Stimulated activated CD8-positive, alpha-beta memory T cell treated with anti-CD3 and anti-CD28 coated beads, Interleukin-4, amount 100 ng/mL, for 4 hours (primary cell): ENCODE measurements at places on chromosomes 3 and 15.

- DNase-seq, result no peak
These were observed 10.1 kb downstream of the LCTL start for GRCh38 chr15:66555685-66556084.

- peak; percentile 16 for DNase-seq
These were observed 412 bp downstream of the SLC41A3 start for GRCh38 chr3:126083511-126083912.

DNA sequence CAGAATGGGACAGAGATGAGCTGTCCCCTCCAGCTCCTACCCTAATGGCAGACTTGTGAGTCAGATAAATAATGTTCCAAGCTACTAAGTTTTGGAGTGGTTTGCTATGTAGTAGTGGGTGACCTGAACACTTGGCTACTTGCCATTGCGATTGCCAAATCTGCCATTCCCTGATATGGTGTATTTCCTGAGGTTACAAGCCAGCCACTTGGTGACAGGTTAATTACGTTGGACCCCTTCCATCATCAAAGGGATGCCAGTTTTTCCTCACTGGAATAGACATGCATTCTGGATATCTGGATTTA lies 33.6 kb downstream of the MORF4L1 start:
- DNase-seq, result no peak

GRCh38 chr15:59362331-59362730 lies 10.3 kb downstream of the MYO1E start:
- DNase-seq, result no peak

DNA sequence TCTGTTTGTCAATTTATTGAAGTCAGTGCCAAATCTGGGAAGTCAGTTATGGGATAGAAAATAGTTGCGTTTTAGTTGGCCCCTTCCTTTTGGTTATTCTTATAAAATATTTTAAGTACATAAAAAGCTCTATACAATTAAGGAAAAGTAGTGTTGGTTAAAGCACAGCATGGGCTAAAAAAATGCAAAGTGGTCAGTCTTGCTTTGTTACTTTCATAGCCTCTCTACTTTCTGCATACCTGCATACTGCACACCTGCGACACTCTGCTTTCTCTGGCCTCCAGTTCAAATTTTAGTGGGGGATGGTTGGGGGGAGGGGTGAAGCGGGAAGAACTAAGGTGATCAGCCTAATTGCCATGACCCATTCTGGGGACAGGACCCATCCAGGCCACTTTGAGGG lies 21.8 kb upstream of the SHC4 start:
- DNase-seq, result no peak

DNA sequence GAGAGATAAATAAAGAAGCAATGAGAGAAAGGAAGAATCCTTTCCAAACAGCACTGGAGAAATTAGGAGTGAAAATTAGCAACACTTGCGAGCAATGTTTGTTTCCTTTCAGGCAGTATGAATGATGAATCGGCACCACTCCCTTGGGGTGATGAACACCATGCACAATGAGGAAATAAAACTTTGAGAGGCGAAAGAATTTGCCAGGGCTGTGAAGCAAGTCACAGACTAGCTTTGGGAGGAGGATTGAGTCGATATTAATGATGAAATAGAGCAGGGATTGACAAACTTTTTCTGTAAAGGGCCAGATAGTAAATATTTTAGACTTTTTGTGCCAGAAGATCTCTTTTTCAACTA lies 237.7 kb downstream of the AGBL1 start:
- DNase-seq, result no peak

DNA sequence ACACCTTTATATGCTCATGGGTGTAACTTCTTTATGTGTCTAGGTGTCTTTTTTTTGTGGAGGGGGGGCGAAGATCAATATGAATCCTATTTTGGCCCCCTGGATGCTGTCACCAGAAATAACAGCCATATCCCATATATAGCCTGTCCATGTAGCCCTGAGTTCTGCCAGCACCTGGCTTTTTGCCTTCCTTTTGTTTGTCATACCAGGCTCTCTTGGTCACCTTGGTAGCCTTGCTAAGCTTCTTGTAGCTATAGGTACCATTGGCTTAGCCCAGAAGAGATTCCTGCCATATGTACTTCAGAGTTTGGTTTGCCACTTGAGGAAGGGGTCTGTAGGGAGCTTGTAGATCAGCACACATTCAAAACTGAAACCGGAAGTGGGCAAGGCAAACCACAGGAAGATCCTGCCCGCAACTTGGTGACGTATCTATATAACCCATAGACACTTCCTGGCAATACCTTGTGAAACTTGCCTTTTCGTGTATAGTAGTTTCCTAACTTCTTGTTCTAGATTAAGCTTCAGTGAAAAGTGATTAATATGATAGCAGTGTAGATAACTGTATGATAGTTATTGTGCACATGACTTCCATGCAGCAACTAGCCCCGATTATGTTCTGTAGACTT lies 11.9 kb downstream of the RASA2 start:
- peak; percentile 69 for DNase-seq

DNA sequence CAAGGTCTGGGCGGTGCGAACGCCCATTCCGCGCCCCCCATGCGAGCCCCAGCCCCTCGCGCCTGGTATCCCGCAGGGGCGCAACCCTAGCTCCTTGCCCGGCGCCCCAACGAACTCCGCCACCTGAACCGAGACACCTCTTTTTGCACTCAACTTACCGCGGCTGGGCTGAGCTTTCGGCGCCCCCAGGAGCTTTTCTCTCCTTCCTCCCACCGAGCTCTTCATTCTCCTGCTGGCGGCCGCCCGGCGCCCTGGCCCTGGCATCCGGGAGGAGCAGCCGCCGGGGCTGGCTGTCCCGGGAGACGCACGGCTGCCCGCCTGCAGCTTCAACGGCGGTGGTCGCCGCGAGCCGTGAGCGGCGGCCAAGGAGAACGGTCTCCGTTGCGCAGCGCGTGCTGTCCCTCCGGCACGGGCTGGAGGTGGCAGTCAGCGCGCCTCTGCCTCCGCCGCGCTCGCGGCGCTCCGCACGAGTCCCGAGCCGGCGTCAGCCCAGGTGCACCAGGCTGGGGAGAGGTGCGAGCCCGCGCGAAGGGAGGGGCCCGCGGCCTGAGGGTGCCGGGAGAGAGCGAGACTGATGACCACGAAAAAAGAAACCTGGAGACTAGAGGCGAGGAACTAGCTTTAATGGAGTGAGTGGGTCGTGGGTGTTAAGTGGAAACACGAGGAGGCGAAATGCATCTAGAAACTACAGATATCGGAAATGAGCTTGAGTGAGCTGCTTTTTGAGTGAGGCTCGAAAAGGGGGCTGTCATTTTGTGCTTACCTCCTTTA lies 621.5 kb upstream of the ZNF385D start:
- no peak for DNase-seq

GRCh38 chr15:85430406-85431204 lies 50.2 kb downstream of the AKAP13 start:
- DNase-seq, result no peak

DNA sequence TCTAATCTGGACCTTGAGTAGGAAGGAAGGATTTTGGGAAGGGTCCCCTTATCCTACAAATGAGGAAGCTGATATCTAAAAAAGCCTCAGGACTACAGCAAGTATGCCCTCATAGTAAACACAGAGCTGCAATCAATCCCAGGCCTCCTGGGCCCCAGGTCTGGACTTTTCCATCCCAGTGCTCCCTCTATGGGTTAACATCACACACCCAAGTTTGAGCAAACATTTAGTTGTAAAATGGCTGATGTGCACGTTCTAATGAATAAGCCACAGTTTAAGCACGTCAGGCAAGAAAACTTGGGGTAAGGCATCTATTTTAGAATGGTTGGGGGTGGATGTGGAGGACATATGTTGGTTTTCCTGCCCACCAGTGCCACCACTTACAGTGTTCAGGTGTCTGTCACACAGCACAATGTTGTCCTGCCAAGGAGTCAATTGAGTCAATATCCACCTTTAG lies 44.3 kb upstream of the UBE2E1 start:
- DNase-seq, result no peak

GRCh38 chr3:122356402-122356801 lies 26.6 kb downstream of the MIX23 start:
- no peak for DNase-seq

- DNase-seq, result no peak
These were observed 20.5 kb downstream of the EXOG start for GRCh38 chr3:38516669-38517068.

- DNase-seq, result no peak
These were observed 160.0 kb upstream of the TLE3 start for GRCh38 chr15:70257573-70258248.

- no peak for DNase-seq
These were observed 21.9 kb downstream of the PTH1R start for GRCh38 chr3:46899151-46900006.

GRCh38 chr15:72009222-72009621 lies 108.7 kb downstream of the MYO9A start:
- DNase-seq, result no peak

- no peak for DNase-seq
These were observed 6.0 kb downstream of the ADAMTS9 start for GRCh38 chr3:64681827-64682226.

- DNase-seq, result no peak
These were observed 100.5 kb downstream of the ATP8B4 start for GRCh38 chr15:50018491-50018890.

- no peak for DNase-seq
These were observed 97.8 kb downstream of the HMG20A start for GRCh38 chr15:77518458-77518857.

- DNase-seq, result no peak
These were observed 51.9 kb downstream of the CCK start for GRCh38 chr3:42214064-42214463.

- no peak for DNase-seq
These were observed 98.0 kb downstream of the ATG7 start for GRCh38 chr3:11370191-11370590.

- no peak for DNase-seq
These were observed 1.5 kb upstream of the GCSAM start for GRCh38 chr3:112134335-112135124.

- no peak for DNase-seq
These were observed 964.9 kb upstream of the NR2F2 start for GRCh38 chr15:95365511-95366107.

DNA sequence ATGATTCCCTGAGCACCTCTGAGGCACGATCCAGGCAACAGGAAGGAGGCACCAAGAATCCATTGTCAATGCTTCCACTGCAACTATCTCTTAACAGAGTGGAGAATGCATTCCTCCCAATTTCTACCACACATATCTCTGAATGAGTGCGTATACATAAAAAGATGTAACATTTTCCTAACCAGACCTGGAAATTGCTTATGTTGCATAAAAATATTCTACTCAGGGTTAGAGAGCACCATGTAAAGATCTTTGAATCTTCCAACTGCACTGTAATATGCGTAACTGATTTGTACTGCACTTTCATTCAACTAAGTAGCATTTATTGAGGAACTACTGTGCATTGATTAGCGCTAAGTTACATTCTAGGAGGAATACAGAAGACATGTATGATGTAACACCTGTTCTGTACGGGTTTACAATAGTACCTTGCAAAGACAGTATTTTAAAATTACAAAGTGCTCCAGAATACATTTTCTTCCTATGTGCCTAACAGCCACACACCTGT lies 237.8 kb downstream of the EBLN2 start:
- DNase-seq, result no peak

GRCh38 chr15:100729461-100729860 lies 127.1 kb downstream of the ASB7 start:
- no peak for DNase-seq

DNA sequence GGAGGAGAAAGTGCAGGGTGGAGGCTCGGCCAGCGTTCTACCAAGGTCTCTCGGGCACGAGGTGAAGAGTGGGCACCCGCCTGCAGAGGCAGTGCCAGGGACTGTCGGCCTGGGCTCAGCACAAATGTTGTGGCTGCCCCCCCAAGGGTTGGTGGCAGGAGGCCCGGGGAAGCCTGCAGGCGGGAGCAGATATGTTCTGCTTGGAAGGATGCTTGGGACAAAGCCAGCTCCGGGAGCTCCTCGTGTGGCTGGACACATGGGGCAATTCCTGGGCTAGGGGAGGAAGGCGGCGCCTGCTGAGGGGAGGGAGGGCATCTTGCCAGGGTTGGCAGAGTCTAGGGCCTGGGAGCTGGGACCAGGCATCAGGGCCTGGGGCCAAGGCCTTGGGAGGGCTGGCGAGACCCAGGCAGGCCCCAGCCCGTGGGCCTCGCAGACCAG lies 30.4 kb upstream of the FBLN2 start:
- DNase-seq, result no peak

DNA sequence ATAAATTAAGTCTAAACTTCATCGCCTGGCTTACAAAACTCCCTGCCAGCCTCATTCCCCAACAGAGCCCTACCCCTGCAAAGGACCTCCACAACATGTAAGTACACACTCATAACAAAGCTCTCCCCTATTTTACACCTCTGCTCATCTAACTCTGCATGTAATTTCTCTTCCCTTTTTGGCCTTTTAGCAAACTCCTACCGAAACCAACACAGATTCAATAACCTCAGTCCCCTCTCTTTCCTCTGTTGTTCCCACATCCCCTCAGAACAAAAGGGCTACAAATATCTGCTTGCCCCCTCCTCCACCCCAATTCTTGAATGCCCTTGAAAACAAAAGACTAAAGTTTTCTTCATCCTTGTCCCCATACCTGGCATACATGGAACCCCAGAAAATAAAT lies 662 bp downstream of the UBL7 start:
- DNase-seq, result no peak

DNA sequence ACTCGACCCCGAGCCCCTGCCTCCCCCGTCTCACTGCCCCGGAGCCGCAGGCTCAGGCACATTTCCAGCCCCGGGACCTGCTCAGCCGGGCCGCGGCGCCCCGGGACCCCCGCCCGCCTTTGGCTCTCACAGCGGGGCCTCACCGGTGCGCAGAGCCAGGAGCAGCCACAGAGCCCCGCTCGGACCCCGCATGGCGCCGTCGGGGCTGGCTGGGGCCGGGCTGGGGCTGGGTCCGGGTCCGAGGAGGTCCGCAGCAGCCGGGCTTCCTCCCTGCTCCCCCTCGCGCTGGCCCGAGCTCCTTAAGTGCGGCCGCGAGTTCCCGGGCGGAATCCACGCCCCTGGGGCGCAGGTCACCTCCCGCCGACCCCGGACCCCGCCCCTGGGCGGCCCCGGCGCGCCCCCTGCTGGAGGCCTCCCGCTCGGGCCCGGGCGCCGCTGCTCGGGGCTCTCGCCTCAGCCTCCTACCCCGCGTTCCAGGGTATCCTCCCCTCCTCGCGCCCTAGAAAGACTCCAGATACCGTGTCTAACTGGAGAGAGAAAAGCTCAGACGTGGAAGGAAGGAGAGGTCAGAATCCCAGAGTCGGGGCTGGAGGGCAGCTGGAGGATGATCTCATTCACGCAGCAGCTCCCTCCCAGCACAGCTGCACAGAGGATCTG lies at the start of gene MELTF:
Gene MELTF, minus strand, starts transcription at position 307 of the 657 bp plus-strand sequence. Its CDS starts 115 bp downstream, at position 192.
- DNase-seq, result peak; percentile 35

DNA sequence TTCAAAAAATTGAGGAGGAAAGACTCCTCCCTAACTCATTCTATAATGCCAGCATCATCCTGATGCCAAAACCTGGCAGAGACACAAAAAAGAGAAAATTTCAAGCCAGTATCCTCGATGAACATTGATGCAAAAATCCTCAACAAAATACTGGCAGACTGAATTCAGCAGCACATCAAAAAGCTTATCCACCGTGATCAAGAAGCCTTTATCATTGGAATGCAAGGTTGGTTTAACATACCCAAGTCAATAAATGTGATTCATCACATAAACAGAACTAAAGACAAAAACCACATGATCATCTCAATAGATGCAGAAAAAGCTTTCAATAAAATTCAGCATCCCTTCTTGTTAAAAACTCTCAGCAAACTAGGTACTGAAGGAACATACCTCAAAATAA lies 24.2 kb upstream of the CAPN3 start:
- DNase-seq, result no peak

GRCh38 chr3:48407542-48408099 lies 22.3 kb downstream of the PLXNB1 start:
- DNase-seq, result no peak
